ENCODE measurements at places on chromosomes 2 and 18. TPM values are rescaled to one million over a fixed set of nuclear protein-coding genes. Genes with fewer than 3 reads are reported as not detected.

DNA sequence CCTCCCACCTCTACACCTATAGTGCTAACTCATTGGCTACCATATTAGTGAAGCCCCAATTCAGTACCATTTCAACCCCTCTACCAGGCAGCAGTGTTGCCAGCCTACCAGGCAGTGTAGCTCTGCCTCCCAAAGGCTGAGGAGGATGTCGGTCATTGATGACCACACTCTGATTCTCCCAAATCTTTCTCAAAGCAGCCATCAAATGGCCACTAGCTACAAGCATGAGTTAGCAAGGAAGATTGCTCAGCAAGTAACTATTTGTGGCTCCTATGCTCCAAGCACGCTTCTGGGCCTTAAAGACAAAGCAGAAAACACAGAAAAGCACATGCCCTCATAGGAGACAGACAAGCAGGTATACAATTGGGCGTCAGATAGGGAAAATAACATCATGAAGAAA lies 42.7 kb upstream of the AFF3 start:
- no peak for DNase-seq

DNA sequence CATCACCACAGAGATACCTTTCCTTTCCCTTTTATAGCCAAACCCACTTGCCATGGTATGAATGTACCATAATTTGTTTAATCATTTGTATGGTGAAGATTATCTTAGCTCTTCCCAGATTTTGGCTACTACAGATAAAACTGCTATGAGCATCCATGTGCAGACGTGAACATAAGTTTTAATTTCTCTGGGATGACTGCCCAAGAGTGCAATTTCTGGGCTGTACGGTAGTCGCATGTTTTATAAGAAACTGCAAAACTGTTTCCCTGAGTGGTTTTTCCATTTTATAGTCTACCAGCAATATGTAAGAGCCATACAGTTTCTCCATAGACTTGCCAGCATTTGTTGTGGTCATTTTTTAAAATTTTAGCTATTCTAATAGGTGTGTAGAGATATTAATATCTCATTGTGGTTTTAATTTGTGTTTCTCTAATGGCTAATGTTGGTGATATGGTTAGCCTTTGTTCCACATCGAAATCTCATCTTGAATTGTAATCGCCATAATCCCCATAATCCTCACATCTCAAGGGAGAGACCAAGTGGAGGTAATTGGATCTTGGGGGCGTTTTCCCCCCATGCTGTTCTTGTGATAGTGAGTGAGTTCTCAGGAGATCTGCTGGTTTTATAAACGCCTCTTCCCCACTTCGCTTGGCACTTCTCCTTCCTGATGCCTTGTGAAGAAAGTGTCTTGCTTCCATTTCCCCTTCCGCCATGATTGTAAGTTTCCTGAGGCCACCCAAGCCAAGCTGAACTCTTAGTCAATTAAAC lies 628.5 kb upstream of the KLHL29 start:
- DNase-seq: no peak

DNA sequence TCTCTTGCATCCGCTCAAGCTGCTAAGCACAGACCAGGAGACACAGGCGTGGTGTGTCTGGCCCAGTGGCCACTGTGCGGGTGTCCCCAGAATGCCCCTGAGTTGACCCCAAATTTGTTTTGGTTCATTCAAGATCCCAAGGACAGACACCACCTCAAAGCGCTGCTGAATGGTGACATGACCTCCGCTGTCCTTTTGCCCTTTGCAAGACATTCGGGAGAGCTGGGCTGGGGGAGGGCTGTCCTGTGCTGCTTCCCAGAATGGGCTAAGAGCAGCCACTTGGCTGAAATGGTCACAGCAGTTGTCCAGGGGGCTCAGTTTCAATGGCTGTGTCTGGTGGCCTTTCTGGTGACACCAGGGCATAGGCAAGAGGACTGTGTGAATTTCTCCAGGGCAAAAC lies 84.1 kb downstream of the SMIM21 start:
- no peak for DNase-seq

GRCh38 chr2:101076581-101076980 lies 74.5 kb downstream of the RPL31 start:
- DNase-seq: no peak

- DNase-seq: no peak
Measured at GRCh38 chr2:182367401-182367800, 59.4 kb downstream of the PDE1A start.

- peak; percentile 56 for DNase-seq
Measured at GRCh38 chr2:28393114-28393836, 617 bp downstream of the FOSL2 start.

DNA sequence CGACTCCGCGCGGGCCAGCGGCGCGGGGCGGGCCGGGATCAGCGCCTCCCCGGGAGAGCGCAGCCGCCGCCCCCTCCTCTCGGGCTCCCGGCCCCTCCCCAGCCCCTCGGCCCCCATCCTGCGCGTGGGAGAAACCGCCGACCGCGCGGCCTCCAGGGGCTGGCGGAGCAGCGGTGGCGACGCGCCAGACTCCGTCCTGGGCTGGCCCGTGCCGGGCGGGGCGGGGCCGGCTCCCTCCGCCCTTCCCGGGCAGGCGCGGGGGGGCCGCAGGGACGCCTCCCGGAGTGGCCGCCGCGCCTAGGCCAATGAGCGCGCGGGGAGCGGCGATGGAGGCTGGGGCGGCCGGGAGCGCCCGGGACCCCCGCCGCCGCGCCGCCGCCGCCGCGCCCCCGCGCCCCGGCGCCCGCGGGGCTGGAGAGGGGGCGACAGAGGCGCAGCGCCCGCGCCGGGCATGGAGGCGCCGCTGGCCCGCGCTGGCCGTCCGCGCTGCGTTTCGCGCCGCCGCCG lies 49.1 kb downstream of the KCNIP3 start:
- DNase-seq: no peak

GRCh38 chr2:159091381-159091780 lies 122.9 kb downstream of the TANC1 start:
- DNase-seq: peak; percentile 85

DNA sequence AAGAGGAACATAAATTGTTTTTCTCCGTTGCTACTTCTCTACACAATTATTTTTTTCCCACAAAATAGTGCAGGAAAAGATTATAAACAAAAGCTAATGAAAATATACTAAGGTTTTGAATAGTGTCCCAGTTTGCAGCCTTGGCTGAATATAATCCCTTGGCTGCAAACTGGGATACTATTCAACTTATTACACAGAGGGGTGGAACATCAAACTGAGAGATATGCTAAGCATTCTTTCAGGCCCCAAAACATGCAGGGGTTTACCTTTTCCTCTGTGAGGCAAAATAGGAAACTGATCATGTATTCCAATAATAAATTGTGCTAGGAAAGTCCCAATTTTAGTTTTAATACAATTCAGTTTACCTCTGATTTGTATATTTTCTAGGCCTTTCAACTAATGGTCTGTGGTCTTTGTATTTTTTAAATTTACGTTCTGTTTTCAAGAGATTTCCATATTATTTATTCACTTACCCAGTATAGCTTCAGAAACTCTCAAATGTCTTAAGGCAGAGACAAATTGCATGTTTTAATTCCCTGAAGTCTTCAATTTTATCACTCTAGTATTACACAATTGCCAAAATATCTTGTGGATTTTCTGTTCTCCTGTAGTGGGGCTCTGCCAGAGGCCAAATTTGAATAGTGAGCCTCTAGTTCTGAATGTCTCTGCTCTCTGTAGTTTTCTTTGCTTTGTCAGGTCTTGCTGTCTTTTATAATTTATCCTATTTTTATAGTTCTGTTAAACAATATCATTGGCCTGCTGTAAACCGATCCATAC lies 63.9 kb downstream of the PPP1R1C start:
- DNase-seq: no peak

DNA sequence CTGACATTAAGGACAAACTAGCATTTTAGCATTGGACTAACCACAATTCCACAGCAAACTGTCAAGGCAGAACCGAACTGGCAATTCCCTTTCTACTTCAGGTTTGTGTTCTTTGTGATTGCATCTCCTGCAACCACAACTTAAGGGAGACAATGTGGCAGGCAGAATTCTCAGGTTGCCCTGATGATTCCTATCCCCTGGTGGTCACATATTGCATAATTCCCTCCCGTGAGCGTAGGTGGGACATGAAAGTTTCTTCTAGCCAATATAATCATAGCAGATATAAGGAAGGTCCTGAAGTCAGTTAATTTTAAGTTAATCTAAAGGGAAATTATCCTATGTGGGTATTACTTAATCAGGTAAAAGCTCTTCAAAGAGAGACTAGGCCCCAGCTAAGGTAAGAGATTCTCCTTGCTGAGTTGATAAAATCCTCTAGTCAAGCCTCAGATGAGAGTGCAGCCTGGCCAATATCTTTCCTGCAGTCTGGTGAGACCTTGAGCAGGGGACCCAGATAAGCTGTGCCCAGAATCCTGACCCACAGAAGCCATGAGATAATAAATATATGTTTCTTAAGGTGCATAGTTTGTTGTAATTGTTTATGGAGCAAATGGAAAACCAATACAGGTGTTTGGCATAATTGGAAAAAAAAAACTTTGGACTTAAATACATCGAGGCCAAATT lies 45.9 kb upstream of the TNP1 start:
- DNase-seq: no peak

- no peak for DNase-seq
Measured at GRCh38 chr2:152359573-152360363, 24.8 kb downstream of the FMNL2 start.

GRCh38 chr2:105431367-105432043 lies 32.7 kb upstream of the FHL2 start:
- DNase-seq: no peak

DNA sequence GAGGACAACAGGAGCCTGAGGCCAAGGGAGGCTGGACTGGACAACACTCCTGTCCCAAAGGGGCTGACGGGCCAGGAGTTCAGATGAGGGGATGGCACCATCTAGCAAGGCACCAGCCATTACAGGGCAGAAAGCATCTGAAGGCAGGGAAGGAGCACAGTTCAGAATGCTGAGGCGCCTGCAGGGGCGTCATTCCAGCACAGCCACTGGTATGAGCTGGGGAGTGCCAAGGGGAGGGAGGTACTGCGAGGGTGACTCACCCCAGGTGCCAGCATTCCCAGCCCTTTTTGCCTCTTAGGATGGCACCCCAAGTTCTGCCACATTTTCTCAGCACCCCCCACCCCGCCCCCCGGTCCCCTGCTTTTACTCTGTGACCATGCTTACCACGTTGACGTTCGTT lies 129.8 kb upstream of the EPAS1 start:
- DNase-seq: no peak

DNA sequence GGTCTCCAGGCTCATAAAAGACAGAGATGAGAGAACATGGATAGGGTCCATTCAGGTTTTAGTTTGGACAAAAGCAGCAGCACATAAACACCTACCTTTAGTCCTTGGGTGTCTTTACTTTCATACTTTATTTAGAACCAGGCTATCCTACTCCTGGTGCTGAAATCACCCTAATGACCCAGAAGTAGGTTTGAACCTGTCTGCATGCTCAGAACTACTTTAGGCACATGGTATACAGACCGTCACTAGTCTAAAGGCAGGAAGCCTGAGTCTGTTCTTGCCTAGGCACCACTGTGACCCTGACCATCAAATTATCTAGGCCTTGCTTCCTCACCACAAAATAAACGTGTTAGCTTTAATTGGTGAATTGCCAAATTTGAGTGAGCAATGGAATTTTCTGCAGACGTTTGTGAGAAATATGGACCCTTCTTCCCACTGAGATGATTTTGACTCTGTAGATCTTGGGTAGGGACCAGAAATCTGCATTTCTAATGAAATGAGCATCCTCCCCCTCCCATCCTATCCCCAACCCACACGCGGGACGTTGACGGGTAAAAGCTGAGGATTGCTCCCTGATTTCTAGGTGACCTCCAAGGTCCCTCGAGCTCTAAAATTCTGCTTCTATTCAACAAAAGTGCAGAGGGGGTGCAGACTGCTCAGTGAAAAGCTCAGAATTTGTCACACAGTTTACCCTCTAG lies 75.1 kb downstream of the PLEKHM3 start:
- DNase-seq: peak; percentile 28

DNA sequence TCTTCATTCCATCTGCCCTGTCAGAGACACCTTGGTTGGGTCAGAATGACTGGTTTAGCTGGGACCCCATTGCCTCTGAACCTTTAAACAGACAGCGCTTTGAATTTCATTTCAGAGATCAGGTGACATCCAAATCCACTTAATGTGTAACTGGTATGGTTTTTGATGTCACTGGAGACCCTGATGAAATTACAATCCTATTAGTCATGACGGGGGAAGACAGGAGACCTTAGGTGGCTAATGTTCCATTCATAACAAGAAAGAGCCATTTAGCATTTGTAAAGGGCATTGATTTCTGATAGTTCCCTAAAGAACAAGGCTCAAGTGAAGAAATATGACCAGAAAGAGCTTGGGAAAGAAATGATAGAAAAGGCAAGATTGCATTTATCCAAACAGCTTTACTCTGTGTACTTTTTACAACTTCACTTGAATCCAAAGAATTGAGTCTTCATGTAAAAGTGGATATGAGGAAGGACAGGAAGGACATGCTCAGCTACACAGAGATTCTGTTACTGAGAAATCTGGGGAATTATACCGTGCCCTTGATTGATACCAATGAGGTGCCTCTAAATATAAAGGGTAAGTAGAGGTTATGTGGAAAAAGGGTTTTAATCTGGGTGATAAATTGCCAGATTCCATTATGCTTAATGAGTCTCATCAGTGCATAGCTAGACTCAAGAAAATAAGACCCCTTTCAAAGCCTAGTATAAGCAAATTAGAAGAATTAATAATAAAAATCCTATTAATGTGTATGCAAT lies 198.2 kb downstream of the NCKAP5 start:
- no peak for DNase-seq

GRCh38 chr2:7031547-7032245 lies 114.5 kb downstream of the RNF144A start:
- DNase-seq: no peak

- DNase-seq: peak; percentile 16
Measured at GRCh38 chr2:238684362-238685326, 163.2 kb upstream of the TWIST2 start.

GRCh38 chr18:33928231-33928630 lies 296.5 kb downstream of the NOL4 start:
- DNase-seq: peak; percentile 83

- DNase-seq: peak; percentile 10
Measured at GRCh38 chr2:74414881-74415761, 6.3 kb downstream of the C2orf81 start.

DNA sequence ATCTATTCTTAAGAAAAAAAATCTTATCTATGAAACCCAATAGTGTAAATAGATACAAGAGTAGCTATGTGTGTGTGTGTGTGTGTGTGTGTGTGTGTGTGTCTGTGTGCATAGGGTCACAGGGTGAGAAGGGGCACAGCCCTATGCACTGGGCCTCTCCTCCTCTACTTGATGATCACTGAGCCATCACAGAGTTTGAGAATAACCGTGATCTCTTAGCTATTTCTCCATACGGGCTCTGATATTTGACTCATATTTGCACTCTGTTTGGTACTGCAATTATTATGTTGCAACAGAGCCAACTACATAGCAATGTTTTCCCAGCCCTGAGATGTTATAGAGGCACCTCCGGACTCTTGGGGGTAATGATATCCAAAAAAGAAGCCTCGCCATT lies 28.8 kb upstream of the SLC40A1 start:
- no peak for DNase-seq

DNA sequence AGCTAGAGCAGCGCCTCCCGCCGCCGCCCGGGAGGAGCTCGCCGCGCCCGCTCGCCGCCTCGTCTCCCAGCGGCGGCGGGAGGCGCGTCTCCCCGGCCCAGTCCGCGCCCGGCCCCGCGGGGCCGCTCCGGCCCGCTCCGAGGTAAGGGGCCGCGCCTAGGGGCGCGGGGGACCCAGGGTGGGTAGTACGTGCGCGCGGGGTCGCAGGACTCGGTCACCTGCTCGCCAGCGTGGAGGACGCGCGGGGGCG lies 259 bp downstream of the NPAS2 start:
- no peak for DNase-seq

Gene UBE2F
- 47.4 TPM for total RNA-seq

Gene ZFP36L2
- total RNA-seq: 73.4 TPM

Gene FIGN
- 6.6 TPM for total RNA-seq

Gene SCN9A
- total RNA-seq: 1.8 TPM

Gene WDR7
- total RNA-seq: 19.2 TPM

Gene TRIM43
- not detected for total RNA-seq

Gene MYO7B
- total RNA-seq: not detected

Gene TTR
- not detected for total RNA-seq
